T-helper 22 cell (primary cell): ENCODE measurements at places on chromosomes 7 and 10.

DNA sequence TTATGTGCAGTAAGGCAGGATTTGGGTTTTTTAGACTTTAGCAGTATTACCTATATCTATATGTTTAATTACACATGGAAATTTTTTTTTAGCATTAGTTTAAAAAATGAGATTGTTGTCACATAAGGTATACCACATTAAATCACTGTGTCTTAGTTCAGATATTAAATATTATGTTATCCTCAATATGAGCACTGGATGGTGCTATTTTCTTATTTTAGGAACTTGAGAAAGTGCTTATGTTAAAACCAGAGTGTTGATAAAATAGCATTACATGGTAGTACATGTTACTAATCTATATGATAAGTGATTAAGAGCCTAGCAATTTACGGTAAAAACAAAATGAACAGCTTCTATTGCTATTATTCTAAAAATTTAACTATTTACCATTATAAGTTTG is 28.8 kb downstream of the MIOS start:
- DNase-seq, result no peak

DNA sequence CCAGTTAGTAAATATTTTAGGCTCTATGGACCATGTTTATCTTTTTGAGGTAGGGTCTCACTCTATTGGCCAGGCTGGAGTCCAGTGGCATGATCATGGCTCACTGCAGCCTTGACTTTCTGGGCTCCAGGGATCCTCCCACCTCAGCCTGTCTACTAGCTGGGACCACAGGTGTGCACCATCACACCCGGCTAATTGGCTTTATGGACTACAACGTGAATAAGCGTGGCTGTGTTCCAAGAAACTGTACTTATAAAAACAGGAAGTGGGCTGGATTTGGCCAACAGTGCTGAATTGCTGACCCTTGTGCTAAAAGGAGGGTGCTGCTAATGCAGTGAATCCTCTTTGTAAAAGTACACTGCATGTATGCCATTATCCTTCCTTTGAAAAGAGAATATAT is 111.7 kb upstream of the CDK13 start:
- no peak for DNase-seq

DNA sequence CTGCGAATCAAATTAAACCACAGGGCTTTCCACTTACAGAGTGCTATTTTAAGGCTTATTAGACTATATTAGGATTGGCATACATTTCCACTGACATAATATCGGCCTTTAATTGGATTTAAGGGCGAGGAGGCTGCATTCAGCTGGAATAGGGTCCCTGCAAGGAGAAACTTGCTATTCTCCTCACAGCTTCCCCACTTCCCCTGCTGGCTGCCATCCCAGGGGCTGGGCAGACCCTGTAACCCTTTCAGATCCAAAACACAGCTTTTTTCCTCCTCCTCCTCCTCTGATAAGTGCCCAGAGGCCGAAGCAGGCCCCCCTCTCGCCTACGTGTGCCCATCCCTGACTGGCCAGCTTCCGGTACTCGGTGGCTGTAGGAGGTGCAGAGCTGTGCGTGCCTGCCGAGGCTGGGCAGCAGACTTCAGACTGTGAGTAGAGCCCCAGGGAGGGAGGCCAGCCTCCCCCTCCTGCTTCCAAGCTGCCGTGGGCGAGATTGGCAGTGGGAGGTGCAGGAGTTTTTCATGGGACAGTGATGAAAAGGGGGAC is 224.2 kb downstream of the PLXNA4 start:
- DNase-seq, result no peak

GRCh38 chr10:10540398-10540797 is 477.3 kb upstream of the CELF2 start:
- no peak for DNase-seq

DNA sequence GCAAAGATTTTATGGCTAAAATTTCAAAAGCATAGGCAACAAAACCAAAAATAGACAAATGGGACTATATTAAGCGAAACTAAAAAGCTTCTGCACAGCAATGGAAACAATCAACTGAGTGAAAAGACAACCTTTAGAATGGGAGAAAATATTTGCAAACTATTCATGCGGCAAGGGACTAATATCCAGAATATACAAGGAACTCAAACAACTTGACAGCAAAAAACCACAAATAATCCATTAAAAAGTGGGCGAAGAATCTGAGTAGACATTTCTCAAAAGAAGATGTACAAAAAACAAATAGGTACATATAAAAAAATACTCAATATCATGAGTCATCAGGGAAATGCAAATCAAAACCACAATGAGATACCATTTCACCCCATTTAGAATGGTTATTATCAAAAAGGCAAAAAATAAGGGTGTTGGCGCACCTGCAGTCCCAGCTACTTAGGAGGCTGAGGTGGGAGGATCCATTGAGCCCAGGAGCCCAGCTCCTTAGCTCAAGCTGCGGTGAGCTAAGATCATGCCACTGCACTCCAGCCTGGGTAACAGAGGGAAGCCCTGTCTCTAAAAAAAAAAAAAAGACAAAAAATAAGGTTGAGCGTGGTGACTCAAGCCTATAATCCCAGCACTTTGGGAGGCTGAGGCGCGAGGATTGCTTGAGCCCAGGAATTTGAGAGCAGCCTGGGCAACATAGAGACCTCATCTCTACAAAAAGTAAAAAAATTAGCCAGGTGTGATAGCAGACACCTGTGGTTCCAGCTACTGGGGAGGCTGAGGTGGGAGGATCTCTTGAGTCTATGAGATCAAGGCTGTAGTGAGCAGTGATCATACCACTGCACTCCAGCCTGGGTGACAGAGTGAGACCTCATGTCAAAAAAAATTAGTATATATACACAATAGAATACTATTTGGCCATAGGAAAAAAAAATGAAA is 4.2 kb upstream of the CCM2 start:
- peak; percentile 68 for DNase-seq

GRCh38 chr10:68121852-68122251 is 12.6 kb downstream of the MYPN start:
- no peak for DNase-seq

- no peak for DNase-seq
These were observed 276.5 kb downstream of the PTPRN2 start for GRCh38 chr7:158310924-158311666.

- no peak for DNase-seq
These were observed 27.7 kb upstream of the CAMK1D start for GRCh38 chr10:12321641-12322040.

DNA sequence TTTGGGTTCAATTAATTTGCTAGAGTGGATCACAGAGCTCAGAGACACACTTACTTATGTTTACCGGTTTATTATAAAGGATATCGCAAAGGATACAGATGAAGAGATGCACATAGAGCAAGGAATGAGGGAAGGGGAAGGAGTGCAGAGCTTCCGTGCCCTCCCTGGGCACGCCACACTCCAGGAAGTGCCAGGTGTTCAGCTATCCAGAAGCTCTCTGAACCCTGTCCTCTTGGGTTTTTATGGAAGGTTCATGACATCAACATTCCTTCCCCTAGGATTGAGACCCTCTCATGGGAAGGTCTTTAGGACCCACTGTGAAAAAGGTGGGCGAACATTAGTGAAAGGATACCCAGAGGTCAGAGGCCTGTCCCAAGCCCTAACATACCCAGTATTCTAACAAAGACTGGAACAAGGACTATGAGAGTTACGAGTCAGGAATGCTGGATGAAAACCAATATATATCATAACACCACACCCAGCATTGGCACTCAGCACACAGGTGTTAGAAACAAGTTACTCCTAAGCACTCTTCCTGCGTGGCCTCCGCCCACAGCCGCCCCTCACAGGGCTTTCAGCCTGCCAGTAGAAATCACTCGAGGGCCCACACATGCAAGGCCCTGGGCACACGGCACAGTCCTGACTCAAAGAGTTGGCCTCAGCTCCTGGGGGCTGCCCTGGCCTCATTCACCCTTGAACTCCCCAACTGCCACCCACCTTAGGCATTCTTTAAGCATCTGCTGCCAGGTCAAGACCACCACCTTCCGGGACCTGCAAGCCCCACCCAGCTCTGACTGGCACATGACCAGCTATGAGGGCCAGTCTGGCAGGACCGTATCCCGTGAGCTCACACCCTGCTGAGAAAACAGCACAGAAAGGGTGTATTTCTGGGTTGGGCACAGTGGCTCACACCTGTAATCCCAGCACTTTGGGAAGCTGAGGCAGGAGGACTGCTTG is 5.6 kb upstream of the AIFM2 start:
- no peak for DNase-seq

DNA sequence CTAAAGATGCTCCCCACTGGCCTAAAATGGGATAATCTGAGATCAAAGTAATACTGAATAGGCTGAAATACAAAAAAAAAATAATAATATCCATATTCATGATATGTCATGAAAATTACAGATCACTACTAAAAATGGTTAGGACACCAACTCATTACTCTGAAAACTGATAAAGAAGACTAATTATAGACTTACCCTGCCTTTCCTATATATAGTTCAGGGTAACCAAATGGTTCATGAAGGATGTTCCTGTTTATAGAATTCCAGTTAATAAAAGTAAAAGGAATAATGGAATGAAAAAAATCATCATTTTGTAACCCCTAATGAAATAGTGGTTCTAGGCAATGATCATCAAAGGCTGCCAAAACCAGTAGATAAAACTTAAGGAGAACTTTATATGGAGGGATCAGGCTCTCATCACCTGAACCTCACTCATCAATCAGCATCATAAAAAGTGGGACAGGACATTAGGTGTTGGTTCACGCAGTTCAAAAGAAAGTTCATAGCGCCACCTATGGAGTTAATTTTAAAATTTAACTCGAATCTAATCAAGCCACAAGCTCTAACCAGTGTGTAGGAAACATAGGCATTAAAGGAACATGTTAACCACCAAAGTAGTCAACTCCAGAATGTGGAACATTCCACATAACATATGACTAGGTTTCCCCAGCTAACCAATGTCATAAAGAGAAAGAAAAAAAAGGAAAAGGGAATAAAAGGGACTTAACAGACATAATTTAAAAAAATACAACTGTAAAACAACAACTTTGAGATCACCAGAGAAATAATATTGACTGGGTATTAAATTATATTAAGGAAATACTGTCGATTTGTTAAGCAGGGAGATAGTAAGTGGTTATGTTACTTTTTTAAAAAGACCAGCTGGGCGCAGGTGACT is 35.7 kb downstream of the P4HA1 start:
- DNase-seq, result no peak

- no peak for DNase-seq
These were observed 9.3 kb upstream of the AHR start for GRCh38 chr7:17289074-17289645.

GRCh38 chr7:30874656-30875302 is 36.9 kb upstream of the AQP1 start:
- DNase-seq, result no peak

GRCh38 chr7:106418526-106418925 is 133.7 kb upstream of the NAMPT start:
- no peak for DNase-seq

GRCh38 chr10:127612-128432 is 7.4 kb upstream of the ZMYND11 start:
- DNase-seq, result no peak

- no peak for DNase-seq
These were observed 179.9 kb downstream of the PTPRN2 start for GRCh38 chr7:158407581-158408317.

DNA sequence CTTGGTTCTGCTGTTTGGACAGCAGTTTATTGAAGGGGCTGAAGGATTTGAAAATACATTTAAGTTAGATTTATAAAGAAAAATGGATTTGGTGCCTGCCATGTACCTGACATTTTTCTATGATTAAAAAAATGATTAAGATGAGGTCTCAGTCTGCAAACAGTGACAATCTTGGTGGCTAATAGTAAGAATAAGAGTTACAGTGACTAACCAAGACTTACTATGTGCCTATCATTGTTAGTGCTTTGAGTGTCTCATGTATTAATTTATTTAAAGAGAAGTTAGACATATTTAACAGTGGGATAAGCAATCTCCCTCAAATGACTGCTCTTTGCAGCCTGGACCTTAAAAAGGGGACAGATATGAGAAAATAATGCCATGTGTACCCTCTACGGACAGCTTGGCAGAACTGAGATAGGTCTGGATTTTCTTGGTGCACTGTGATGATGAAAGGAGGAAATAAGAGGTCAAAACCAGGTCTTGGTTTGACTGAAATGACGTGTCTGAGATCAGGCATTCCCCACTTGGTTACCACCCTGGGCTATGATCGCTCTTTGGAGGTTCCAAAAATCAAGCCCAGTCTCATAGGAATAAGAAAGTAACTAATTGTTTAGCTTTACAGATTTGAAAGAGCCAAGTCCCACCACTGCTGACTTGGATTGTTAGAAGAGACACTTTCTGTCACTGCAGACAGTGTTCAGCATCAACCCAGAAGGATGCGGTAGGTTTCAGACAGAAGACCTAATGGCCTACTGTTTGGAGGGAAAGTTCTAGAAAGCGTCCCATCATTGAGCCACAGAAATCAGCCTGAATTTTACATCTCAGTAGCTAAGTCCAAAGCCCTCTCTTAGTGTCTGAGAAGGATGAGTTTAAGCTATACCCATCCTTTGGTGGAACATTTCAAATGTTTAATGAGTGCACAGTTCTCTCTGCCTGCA is 2.1 kb downstream of the CASP7 start:
- DNase-seq, result no peak
